ENCODE measurements at places on chromosomes 2 and 18.

- DNase-seq, result no peak
These were observed 122.1 kb upstream of the HS6ST1 start for GRCh38 chr2:128440666-128441340.

DNA sequence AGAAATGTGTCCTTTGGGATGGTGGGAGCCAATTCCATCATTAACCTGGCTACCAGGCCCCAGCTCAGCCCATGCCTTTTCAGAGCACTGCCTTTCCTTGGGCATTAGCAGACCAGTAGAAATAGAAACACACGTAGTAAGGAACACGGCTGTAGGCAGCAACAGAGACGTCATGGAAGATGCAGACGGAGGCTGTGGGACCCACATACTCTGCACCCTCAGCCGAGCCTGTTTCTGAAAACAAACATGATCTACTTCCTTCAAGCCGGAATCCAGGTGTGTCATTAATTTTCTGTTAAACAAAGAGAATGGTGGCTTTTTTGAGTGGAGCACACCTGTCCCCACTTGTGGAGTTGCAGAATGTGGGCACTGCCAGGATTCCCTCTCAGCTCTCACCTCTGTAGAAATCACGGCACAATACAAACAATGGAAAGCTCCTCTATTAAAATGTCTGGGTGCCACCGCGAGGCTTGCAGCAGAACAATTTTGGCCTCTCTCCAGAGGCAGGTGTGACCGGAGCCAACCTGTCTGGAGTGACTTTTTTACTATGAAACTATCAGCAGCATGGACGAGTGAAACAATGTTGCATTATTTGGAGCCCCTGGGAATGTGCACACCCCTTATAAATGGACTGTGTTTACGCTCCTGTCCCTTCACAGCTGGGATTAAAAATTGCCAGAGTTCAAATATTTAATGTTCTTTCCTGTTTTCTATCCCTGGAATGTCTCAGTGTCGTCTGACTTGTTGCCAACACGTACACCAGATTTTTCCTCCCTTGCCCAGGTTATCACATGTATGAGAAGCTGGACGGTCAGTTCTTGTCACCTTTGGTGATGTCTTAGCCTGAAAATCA is 31.7 kb downstream of the SPP2 start:
- peak; percentile 54 for DNase-seq

DNA sequence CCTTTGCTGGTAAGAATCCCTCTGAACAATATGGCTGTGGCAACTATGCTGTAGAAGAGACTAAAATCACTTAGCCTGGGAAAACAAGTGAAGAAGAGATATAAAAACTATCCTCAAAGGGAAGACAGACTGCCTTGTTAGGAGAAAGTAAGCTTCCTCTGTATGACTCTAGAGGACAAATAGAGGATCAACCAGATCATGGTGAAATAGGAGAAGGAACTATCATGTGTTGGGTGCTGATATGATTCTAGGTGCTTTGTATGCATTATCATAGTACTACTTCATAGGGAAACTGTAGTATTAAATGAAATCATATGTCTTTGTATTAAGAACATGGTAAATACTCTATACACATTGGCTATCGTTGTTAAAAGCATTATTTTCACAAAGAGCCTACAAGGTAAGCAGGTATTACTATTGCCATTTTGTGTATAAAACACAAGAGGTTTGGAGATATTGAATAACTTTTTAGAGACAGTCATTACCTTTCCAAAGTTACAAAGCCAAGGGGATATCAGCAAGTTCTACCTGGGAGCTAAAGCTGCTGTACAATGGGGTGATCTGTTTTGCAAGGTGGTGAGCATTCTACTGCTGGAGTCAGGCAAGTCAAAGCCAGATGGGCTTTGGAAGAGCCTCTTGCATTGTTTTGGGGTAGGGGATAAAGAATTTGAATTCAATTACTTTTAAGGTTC is 402.6 kb downstream of the ALK start:
- no peak for DNase-seq

GRCh38 chr2:20188851-20189250 is 36.1 kb downstream of the SDC1 start:
- no peak for DNase-seq

GRCh38 chr2:230234845-230235244 is 9.3 kb downstream of the SP140 start:
- DNase-seq, result no peak

DNA sequence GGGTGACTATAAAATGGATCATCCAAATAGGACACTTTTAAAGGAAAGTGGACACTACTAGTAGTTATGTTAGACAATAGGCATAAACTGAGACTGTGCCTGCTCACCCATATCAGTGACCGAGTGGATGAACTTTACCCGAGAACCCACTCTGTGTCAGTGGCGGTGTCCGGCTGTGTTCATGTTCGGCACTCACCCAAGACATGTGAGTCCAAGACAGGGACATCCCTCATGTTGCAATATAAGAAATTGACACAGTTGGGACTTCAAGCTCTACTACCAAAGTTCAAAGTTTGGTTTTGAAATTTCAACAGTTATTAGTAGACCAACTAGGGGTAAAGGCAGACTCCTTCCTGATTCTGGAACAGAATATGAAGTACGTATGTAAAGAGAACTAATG is 326.3 kb upstream of the TNP1 start:
- DNase-seq, result no peak

- no peak for DNase-seq
These were observed 634 bp downstream of the MTIF2 start for GRCh38 chr2:55268288-55268906.

GRCh38 chr2:156430980-156431358 is 5.2 kb upstream of the GPD2 start:
- no peak for DNase-seq

- no peak for DNase-seq
These were observed 1191.9 kb upstream of the SLC39A10 start for GRCh38 chr2:194464964-194465638.

DNA sequence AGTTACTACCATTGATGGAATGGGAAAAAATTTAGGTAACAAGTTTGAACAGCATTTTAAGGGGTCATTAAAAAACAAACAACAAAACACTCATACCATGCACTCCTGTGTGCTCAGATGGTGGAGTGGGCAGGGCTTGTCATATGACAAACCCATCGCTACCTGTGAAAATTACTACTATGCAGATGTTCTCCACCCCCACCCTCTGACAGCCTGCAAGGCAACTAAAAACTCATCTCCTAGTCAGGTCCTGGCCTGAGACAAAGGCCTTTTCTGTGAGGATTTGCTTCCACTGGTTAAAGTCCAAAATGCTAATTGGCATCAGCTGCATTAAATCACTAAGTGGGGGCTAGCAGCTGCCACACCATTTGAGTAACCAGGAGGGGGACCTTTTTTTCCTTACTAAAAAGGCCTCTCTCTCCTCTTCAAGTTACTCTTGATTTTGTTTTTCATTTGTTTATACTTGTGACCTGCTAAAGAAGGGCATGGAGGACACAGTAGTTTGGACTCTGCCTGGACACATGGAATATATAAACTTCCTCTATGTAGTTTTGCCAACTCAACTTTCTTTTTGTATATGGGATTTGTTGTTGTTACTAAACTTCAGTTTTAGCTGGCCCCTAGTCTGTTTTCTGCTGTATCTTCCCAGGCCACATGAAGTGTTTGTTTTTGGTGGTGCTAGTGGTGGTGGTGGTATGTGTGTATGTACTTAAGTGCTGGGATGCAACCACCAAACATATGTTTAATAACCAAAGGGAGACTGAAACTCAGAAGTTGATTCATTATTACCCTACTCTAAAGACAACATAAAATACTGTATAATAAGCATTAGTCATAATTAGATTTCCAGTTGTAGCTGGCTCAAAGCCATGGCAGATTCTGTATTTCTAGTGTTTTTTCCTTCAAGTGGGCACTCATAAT is 121.3 kb downstream of the MAP4K4 start:
- DNase-seq, result peak; percentile 42

GRCh38 chr18:43970656-43971055 is 693.4 kb upstream of the SYT4 start:
- no peak for DNase-seq

GRCh38 chr2:84882414-84882738 is 1.5 kb upstream of the TRABD2A start:
- DNase-seq, result no peak

DNA sequence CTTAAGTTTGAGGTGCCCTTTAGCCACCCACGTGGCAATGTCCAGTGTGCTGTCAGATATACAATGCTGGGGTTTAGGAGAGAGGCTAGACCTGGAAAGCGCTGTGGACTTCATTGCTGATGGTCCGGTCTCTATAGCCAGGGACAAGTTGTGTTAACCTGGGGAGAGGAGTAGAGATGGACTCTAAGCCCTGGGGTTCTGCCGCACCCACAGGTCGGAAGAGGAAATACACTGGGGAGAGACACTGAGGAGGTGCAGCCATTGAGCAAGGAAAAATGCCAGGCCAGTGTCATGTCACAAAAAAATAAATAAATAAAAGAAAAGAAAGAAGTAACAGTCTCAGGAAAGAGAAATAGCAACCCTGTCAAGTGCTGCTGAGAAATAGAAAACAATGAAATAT is 106.9 kb upstream of the CBLN2 start:
- no peak for DNase-seq

GRCh38 chr2:40032650-40033319 is 253.7 kb upstream of the THUMPD2 start:
- DNase-seq, result no peak

DNA sequence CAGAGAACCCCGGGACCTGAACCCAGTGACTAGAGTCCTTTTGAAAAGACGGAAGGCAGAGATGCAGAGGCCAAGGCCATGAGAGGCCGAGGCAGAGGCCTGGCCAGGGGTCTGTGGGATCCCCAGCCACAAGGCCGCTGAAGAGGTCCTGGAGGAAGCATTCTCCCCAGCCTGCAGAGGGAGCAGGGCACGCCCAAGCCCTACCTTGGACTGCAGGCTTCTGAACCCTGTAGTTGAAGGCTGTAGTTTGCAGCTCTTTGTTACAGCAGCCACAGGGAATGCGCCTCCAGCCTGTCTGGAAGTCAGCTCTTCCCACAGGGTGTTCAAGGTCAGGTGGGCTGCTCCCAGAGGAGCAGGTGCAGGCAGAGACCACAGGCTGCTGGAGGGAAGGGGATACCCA is 22.1 kb upstream of the PXDN start:
- no peak for DNase-seq
